Stromal cell of bone marrow (primary cell): ENCODE measurements at places on chromosomes 2 and 18.
A peak's percentile ranks its signal among the peaks of the same experiment; 100 is the strongest.

GRCh38 chr2:232448304-232448690 is 7.7 kb upstream of the ALPI start:
- DNase-seq, result no peak

DNA sequence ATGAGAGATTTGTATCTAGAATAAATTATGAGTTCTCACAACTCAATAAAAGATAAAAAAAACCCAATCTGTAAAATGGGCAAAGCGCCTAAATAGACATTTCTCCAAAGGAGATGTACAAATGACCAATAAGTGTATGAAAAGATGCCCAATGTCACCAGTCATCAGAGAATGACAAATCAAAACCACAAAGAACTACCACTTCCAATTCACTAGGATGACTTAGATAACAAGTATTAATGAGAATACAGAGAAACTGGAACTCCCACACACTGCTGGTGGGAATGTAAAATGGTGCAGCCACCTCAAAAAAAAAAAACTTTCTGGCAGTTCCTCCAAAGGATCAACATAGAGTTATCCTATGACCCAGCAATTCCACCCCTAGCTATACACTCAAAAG is 17.4 kb upstream of the COL6A3 start:
- peak; percentile 90 for DNase-seq

- DNase-seq, result no peak
Measured at GRCh38 chr2:16777123-16777870, 111.7 kb upstream of the CYRIA start.

GRCh38 chr2:236075802-236076201 is 92.4 kb downstream of the GBX2 start:
- DNase-seq, result no peak

DNA sequence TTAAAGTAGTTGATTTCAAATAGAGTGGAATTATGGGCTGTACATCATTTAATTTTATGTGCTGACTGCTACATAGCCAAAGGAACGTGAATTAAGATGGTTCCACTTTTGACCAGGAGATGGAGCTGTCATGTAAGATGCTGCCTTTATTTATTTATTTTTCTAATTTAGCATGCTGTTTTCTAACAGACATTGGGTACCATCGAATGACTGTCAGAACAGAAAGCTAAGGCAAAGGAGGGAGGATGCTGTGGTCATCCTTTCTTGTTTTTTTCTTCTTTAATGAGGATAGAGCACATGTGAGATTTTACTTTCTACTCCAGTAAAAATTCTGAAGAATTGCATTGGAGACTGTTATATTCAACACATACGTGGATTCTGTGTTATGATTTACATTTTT is at the start of gene SCN2A:
TSS of gene SCN2A (plus strand) at position 185 of the 400 bp plus-strand sequence. CDS start 56,410 bp downstream, outside the sequence.
- peak; percentile 23 for DNase-seq

- DNase-seq, result no peak
Measured at GRCh38 chr18:28952339-28952738, 775.4 kb upstream of the CDH2 start.

DNA sequence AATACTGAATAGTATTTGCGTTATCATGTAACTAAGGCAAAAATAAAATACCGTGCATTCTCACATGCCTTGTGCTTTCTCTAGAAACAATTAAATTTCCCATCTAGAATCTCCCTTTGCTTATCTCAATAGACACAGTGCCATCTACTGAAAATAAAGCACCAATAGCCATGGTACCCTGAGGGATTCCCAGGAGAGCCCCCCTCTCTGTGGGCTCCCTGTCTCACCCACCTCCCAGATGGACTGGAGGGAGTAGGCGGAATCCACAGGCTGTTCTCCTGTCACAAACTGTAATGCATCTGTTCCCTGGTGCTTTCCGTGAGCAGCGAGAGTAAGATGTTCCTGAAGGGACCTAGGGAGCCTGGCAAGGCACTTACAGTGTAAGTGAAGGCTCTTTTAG is 112.4 kb upstream of the UPP2 start:
- no peak for DNase-seq

DNA sequence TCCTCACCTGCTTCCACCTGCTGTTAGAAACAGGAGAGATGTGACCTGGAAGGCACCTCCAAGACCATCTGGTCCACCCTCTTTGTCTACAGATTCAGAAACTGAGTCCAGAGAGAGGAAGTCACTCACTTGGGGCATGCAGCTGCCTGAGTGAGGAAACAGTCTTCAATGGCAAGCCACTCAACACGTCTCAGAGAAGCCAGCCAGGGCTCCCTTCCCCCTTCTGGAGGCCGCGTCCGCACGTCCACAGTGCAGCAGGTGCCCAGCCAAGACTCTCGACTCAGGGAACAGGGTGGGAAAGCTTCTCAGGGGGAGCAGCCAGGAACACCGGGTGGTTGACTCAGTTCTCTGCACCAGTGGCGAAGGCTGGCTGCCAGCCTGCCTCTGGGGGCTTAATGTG is 201.7 kb downstream of the BCL11A start:
- no peak for DNase-seq

DNA sequence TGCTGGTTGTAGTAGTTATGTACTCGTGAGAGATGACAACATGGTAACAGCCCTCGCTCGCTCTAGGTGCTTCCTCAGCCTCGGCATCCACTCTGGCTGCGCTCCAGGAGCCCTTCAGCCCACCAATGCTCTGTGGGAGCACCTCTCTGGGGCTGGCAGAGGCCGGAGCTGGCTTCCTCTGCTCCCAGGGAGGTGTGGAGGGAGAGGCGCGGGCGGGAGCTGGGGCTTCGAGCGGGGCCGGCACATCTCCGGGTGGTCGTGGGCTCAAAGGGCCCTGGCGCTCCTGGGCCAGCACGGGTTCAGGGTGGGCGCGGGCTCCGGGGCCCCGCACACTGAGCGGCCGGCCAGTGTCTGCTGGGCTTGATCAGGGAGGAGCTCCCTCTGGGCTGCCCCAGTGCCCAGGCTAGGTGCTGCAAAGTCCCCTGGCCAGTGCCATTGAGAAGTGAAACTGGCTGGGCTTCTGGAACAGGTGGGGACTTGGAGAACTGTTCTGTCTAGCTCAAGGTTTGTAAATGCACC is 1012.1 kb downstream of the CNTNAP5 start:
- no peak for DNase-seq
